NCI-H2107 (cell line): ENCODE measurements at places on chromosomes 1 and 21.
A peak's percentile ranks its signal among the peaks of the same experiment; 100 is the strongest.

DNA sequence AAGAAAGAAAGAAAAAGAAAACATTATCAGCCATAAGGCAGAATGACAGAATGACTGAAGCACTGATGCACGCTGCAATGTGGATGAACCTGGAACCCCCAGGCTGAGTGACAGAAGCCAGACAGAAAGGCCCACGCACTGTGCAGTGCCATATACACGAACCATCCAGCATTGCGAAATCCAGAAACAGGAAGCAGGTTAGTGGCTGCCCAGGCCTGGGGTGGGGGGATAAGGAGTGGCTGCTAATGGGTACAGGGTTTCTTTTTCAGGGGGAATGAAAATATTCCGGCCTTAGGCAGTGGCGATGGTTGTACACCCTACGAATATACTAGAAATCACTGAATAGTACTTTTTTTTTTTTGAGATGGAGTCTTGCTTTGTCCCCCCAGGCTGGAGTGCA is 57.0 kb downstream of the CHD5 start:
- DNase-seq, result no peak

DNA sequence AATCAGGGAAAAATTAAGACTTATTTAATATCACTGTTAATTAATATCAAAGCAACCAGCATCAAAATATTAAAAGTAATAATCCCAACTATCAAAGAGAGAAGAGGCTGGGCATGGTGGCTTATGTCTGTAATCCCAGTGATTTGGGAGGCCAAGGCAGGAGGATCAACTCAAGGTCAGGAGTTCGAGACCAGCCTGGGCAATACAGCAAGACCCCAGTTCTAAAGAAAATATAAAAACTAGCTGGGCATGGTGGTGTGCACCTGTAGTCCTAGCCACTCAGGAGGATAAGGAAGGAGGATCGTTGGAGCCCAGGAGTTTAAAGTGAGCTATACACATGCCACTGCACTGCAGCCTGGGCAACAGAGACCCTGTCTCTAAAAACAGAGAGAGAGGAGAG is 43.2 kb downstream of the AHCTF1 start:
- DNase-seq, result no peak

DNA sequence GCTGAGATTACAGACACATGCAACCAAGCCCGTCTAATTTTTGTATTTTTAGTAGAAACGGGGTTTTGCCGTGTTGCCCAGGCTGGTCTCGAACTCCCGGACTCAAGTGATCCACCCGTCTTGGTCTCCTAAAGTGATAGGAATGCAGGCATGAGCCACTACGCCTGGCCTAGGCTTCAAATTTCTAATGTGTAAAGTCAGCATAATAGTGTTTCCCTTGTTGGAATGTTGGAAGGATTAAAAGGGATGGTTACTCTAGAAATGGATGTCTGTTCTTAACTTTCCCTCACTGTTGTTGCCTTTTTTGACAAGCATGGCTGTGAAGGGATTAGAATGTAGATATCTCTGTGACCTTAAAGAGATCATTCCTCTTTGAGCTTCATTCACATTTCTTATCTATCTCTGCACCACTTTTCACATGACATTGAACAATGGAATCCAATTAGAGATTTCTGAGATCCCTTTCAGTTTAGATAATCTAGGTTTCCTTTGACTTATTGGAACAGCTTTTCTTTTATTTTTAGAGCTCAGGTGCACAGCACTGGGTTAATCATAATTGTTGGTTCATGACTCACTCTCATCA is 33.7 kb downstream of the NFASC start:
- DNase-seq, result no peak

DNA sequence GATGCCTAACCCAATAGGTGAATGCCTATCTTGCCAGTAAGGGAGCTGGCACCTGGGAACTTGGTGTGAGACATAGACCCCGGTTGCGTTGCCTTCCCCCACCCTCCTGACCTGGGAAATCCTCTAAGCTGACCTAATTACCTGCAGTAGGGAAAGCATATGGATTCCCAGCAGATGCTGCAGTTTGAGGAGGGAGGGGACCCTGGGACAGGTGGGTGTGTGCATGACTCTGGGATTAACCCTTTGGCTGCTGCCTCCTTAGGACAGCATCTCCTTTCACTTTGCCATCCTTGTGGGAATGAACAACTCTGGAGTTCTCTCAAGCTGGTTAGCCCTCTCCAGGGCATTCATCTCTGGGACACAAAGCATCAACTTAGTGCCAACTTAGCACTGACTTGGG is 16.4 kb upstream of the NFASC start:
- no peak for DNase-seq

- no peak for DNase-seq
These were observed 333.8 kb downstream of the ZP4 start for GRCh38 chr1:237556911-237557310.

DNA sequence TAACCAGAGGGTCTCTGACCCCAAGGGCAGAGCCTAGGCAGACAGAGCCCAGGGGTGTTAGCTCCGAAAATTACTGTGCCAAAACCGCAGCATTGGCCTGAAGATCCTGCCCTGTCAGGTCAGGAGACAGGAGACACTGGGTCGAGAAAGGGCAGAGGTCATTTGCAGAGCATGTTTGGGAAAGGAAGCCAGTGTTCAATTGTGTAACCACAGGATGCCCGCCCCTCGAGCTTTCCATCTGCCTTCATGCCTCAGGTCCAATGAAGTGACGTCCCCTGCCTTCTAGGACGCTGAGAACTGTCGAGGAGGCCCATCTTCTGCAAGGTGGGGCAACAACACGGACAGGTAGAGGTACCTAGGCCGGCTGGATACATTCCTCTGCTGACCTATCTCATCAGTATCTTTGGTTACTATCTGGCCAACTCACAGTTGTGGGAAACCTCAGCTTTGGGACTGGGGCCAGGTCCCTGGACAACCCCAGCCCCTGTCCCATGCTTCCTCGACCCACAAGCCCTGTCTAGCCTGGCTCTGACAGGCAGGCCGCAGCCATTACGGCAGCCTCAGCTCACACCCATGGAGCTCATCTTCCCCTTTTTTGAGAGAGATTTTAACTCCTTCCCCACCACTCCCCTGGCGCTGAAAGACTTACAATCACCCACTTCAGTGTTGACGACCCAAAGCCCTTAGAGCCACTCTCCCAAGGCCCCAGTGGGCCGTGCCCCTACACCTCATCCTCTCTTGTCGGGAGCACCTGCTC is 1.3 kb downstream of the ARL8A start:
- DNase-seq, result no peak

- DNase-seq, result peak; percentile 52
These were observed 19.6 kb upstream of the ZNF648 start for GRCh38 chr1:182080955-182081582.

- DNase-seq, result no peak
These were observed 2.9 kb downstream of the C1QA start for GRCh38 chr1:22639286-22639685.

DNA sequence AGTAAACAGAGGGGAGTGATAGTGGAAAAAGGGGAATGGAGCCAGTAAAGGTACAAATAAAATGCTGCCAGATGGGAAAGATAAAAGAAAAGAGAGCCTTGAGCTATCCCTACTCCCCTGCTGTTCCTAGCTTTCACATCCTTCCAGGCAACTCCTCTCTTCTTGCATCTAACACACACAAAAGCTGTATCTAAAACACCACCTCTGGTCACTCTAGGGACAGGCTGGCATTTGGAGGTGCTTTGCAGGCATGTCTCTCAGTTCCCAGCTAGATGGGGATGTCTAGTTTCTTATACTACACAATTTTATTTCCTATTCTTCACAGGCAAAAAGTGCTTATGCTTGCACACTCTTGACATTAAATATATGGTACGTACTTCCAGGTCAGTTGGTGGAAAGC is 185.1 kb upstream of the ST6GALNAC5 start:
- DNase-seq, result no peak

DNA sequence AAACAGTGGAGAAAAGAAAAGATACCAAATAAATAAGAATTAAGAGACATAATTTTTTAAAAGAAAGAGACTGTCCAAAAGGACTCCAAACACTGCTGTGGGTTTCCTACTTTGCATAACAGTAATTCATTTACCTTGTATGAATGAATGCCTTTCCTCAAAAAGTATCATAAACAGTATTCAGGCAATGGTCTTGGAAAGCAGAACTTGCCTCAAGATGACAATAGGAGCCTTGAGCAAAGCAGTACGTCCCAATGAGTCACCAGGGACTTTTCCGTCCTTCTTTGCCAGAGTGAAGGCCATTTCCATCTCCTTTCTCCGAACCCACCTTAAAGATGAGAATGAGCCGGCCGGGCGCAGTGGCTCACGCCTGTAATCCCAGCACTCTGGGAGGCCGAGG is 186.4 kb downstream of the ZBTB18 start:
- no peak for DNase-seq

DNA sequence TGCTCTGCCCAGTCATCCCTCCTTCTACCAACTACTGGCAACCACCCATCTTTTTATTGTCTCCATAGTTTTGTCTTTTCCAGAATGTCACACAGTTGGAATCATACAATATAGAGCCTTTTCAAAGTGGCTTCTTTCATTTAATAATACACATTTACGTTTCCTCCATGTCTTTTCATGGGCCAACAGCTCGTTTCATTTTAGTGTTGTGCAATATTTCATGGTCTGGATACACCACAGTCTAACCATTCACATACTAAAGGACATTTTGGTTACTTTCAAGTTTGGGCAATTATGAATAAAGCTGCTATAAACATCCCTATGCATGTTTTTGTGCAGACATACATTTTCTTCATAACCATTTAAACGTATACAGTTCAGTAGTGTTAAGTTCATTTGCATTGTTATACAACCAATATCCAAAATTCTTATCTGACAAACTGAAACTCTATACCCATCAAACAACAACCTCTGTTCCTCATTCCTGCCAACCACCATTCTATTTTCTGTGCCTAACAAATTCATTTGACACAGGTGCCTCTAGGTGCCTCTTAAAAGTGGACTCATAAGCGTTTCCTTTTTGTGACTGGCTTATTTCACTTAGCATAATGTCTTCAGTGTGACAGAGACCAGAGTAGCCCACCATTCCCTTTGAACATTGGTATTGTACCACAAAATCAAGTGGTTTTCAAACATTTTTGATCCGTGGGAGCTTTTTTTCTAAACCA is 138.1 kb downstream of the NR5A2 start:
- peak; percentile 16 for DNase-seq

- DNase-seq, result no peak
These were observed 3.4 kb downstream of the GPA33 start for GRCh38 chr1:167086768-167087167.

DNA sequence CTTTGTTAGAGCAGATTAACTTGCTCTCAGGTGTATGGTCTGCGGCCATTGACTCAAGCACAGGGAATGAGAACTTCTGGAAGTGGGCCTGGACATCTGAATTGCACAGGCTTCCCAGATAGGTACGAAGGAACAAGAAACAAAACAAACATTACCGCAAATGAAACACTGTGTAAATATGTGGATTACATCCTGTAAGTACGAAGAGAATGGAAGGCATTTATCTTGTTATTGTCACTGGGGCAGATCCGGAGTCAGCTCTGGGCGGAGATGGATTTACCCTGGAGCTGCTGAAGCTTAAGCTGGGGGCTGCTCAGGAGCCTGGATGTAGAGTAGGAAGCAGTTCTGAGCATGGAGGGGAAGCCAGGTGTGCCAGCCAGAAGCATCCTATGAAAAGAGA is 6.8 kb downstream of the HES2 start:
- DNase-seq, result no peak

GRCh38 chr1:179825206-179825605 is 52.4 kb downstream of the TOR1AIP2 start:
- no peak for DNase-seq

- peak; percentile 40 for DNase-seq
These were observed 20.6 kb upstream of the TBX15 start for GRCh38 chr1:119008483-119009311.

- no peak for DNase-seq
These were observed 157.3 kb upstream of the PTGFR start for GRCh38 chr1:78333502-78333901.

- no peak for DNase-seq
These were observed 98.0 kb upstream of the DNAH14 start for GRCh38 chr1:224831501-224831900.

GRCh38 chr21:39232861-39233291 is 49.6 kb upstream of the PSMG1 start:
- no peak for DNase-seq

- no peak for DNase-seq
These were observed 103.6 kb upstream of the GPR52 start for GRCh38 chr1:174344162-174344561.

DNA sequence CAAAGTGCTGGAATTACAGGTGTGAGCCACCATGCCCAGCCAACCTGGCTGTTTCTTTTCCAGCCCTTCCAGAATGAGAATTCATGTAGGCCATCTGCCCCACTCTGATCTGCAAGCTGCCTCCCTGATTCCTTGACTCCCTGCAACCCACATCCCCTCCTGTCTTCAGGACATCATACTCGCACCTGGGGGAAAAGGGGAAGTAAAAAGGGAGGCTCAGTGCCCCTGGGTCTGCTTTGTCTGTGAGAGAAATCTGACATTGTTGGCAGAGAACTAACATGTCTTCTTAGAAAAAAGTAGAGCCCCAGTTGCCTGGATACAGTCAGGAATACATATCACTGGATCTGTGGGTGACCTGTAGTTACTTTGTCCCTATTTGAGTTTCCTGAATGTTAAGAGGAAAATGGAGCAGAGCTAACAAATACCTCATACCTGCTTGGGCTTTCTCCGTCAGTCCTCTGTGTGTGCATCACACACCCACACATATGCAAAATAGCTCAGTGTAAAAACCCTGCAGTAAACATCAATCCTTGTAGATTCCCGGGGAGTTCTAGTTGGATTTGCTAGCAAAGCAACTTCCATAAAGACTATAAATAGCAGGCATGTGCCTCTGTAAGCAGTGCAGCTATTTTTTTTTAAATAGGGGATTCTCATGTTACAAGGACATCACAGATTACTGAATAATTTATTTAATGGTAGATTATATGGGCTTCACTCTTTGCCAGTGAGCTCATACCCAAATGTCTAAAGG is 62.9 kb downstream of the TEX35 start:
- DNase-seq, result no peak

- DNase-seq, result no peak
These were observed 836 bp upstream of the PRCC start for GRCh38 chr1:156766298-156767100.

DNA sequence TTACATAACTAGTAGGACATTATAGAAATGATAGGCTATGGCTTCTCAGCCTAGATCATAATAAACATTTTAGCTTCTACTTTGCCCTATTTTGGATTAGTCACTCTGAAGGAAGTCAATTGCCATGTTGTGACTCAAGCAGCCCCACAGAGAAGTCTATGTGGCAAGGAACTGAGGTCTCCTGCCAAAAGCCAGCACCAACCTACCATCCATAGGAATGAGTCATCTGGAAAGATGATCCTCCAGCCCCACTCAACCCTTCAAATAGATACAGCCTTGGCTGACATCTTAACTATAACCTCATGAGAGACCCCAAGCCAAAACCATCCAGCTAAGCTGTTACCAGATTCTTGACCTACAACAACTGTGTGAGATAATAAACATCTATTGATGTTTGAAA is 76.3 kb upstream of the BEND5 start:
- no peak for DNase-seq

- DNase-seq, result no peak
These were observed 21.6 kb downstream of the TCEA3 start for GRCh38 chr1:23403038-23403336.

DNA sequence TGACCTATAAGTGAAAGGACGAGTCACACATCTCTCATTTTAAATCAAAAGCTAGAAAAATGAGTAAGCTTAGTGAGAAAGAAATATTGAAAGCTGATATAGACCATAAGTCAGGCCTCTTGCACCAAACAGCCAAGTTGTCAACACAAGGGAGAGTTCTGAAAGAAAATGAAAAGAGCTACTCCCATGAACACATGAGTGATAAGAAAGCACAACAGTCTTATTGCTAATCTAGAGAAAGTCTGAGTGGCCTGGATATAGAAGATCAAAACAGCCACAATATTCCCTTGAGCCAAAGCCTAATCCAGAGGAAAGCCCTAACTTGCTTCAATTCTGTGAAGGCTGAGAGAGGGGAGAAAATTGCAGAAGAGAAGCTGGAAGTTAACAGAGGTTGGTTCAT is 175.0 kb downstream of the SMYD3 start:
- DNase-seq, result no peak
